Colonic mucosa (tissue), 4 donors: ENCODE measurements at places on chromosomes 4 and X. TPM values are rescaled to one million over a fixed set of nuclear protein-coding genes. Genes with fewer than 3 reads are reported as not detected.

Gene NUDT10
- 0.32 TPM for total RNA-seq

DNA sequence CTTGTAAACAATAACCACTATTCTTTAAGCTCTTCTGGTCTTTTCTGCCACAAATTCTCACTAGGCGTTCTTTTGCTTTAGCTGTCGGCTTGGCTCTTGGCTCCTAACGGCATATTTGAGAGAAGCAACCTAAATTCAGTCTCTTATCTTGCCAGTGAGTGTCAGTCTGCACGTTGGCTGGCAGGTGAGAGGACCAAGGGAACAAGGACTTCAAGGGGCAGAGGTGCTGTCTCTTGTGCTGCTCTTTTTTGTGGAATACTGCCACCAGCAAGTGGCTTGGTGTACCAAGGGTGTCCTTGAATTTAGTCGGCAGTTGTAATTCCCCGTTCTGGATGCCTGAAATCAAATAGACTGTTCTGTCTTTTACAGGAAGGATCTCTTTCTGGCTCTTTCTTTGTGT is 77.8 kb upstream of the SLC4A4 start:
- H3K27ac ChIP-seq, result no peak overlapping the region
- no peaks in the 10 kb centered on the region for H3K27me3 ChIP-seq
- no peaks in the 10 kb centered on the region for H3K36me3 ChIP-seq
- H3K4me3 ChIP-seq, result no peak overlapping the region
- DNase-seq, result no peak

DNA sequence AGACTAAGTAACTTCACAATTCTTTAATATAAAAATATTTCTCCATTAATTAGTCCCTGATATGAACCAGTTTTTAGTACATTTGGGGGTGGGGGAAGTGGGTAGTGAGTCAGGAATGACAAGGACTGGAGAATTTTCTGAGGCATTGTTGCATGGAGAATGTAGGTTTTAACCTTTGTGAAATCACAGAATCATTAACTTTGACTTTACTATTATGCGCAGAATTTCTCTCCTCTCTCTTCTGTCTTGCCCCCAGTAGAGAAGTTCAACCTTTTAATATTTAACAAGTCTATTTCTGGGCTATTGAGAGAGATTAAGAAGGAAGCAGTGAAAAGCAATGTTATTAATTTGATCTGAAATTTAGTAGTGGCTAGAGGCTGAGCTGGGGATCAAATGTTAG is 597.0 kb downstream of the PCDH18 start:
- H3K27ac ChIP-seq, result no peak overlapping the region
- H3K36me3 ChIP-seq, result no peaks in the 10 kb centered on the region
- no peaks in the 10 kb centered on the region for H3K4me1 ChIP-seq
- no peaks in the 10 kb centered on the region for H3K27me3 ChIP-seq
- H3K4me3 ChIP-seq, result no peak overlapping the region

GRCh38 chr4:35511851-35512250 is 732.5 kb downstream of the ARAP2 start:
- no peaks in the 10 kb centered on the region for H3K27me3 ChIP-seq
- no peaks in the 10 kb centered on the region for H3K4me1 ChIP-seq
- no peak for DNase-seq
- H3K36me3 ChIP-seq, result no peaks in the 10 kb centered on the region
- no peak overlapping the region for H3K4me3 ChIP-seq
- no peak overlapping the region for H3K27ac ChIP-seq

DNA sequence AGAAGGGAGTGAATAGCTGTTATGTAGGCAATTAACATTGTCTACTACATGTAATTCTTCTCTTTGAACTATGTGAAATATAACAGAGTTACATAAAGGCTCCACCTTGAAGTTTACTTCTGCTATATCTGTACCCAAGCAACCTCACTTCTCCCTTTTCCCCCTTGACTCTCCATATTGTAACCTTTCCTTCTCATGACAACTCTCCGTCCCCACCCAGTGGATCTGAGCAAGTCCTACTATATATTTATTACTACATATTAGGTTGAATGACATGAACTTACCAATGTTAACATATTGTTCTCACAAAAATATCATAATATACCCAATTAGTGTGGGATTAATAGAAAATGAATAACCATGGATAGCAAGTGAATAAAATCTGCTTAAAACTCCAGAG is 93.2 kb upstream of the ATP8A1 start:
- H3K4me3 ChIP-seq, result no peak overlapping the region
- no peaks in the 10 kb centered on the region for H3K27me3 ChIP-seq
- no peak overlapping the region for H3K27ac ChIP-seq
- no peak for DNase-seq
- no peaks in the 10 kb centered on the region for H3K4me1 ChIP-seq

DNA sequence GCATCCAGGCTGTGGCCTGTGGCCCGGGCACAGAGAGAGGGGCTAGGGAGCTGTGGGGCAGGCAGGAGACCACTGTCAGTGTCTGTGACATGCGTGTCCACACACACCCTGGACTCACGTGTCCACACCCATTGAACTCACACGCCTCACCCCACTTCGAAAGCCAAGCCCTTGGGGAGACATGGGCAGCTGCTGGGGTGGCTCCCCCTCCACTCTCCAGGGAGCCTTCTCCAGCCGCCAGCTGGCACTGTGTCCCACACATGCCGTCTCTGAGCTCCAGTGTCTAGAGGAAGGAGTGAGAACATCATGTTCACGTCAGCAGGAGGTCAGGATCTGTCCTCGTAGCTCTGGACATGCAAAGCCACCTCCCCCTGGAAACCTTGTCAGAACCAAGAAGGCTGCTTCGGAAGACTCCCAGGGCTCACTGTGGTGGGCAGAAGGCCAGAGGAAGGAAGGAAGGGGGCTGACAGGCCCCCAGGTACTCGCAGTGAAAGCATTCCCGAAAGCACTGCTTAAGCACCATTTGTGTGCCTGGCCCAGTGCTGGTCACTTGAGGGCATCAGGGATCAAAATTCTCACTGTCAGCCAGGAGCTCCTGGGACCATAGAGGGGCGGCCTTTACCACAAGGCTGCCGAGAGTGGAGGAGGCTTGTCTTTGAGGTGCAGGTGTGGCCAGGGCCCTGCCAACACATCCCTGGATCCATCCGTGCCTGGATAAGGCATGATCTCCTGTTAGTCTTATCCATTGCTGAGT is 61.4 kb downstream of the HTRA3 start:
- no peaks in the 10 kb centered on the region for H3K36me3 ChIP-seq
- H3K4me3 ChIP-seq, result no peak overlapping the region
- no peaks in the 10 kb centered on the region for H3K4me1 ChIP-seq
- H3K27me3 ChIP-seq, result no peaks in the 10 kb centered on the region
- DNase-seq, result no peak

Gene SLC25A53
- total RNA-seq, result 8.6 TPM

GRCh38 chr4:22745234-22745633 is 52.5 kb downstream of the GBA3 start:
- no peak overlapping the region for H3K27ac ChIP-seq
- H3K4me3 ChIP-seq, result no peak overlapping the region
- H3K36me3 ChIP-seq, result no peaks in the 10 kb centered on the region
- no peaks in the 10 kb centered on the region for H3K4me1 ChIP-seq

DNA sequence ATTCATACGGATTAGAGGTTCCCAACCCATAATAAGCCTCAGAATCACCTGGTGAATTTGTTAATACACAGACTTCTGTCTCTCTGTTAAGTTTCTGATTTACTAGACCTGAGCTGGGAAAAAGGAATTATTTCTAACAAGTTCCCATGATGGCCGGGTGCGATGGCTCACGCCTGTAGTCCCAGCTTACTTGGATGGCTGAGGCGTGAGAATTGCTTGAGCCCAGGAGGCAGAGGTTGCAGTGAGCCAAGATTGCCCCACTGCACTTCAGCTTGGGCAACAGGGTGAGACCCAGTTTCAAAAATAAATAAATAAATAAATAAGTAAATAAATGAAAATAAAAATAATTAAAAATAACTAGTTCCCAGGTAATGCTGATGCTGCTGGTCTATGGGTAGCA is 412.3 kb downstream of the GALNTL6 start:
- H3K36me3 ChIP-seq, result no peaks in the 10 kb centered on the region
- H3K27me3 ChIP-seq, result no peaks in the 10 kb centered on the region
- no peaks in the 10 kb centered on the region for H3K4me1 ChIP-seq
